ENCODE measurements at places on chromosomes 7 and 10. TPM values are rescaled to one million over a fixed set of nuclear protein-coding genes. Genes with fewer than 3 reads are reported as not detected.

Gene EN2
- total RNA-seq, result 6.7 TPM

Gene TET1
- 0.37 TPM for total RNA-seq

Gene PKD2L1
- total RNA-seq, result not detected

Gene UNCX
- not detected for total RNA-seq

Gene LRRC17
- total RNA-seq, result not detected

Gene DPYSL4
- not detected for total RNA-seq

- no peak for DNase-seq
Measured at GRCh38 chr7:124840435-124840834, 74.8 kb upstream of the GPR37 start.

- no peak for DNase-seq
Measured at GRCh38 chr7:43296306-43296705, 183.9 kb downstream of the HECW1 start.

GRCh38 chr7:113904521-113904920 is 14.3 kb downstream of the PPP1R3A start:
- DNase-seq, result no peak

GRCh38 chr10:14524691-14525324 is 194.1 kb upstream of the FRMD4A start:
- DNase-seq, result no peak

DNA sequence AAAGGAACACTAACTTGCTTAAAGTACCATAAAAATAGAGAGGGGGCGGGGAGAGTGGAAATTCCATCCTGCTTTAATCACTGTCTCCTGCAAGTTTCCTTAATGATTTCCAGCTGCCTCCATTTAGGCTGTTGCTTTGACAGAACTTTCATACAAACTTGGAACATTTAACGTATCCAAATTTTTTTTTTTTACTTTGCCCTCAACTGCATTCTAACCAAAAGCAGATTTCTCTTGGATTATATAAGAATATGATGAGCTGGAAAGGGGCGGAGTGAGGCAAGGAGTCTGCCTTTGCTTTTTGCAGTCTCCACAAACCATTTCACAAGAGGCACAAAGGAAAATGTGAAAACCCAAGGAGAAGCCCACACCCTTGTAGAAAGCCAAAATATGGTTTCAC is 46.6 kb upstream of the COL1A2 start:
- DNase-seq, result no peak

GRCh38 chr10:60762554-60762953 is 15.7 kb upstream of the CDK1 start:
- no peak for DNase-seq

- DNase-seq, result no peak
Measured at GRCh38 chr7:137287651-137288258, 55.8 kb downstream of the PTN start.

DNA sequence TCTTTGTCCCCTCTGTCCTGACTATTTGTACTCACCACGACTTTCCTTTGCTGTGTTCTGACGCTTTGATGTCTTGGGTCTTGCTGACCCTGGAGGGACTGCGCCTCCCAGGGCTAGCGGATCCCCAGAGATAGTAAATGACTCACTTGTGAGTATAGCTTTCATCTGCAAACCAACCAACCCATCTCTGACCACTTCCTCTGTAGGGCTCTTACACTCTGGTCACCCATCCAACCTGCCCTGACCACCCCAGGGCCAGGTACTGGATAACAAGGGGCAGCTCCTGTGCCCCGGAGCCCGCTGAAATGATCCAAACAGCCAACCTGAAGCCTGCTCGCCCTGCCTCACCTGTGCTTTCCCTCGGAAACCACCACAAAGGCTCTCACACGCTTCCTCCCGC is 125.2 kb upstream of the CARD11 start:
- DNase-seq, result no peak

DNA sequence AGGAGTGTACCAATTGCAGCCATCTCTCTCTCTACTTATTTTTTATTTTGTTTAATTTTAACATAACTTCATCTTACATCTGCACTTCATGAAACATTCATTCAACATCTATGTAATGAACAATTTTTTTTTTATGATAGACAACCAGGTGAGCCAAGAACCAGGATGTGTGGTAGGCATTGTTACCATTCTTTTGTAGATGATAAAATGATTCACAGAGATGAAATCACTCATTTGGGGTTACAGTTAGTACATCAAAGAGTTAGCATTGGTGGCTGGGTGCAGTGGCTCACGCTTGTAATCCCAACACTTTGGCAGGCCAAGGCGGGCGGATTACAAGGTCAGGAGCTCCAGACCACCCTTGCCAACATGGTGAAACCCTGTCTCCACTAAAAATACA is 127.8 kb downstream of the HDAC9 start:
- DNase-seq, result no peak

- DNase-seq, result no peak
Measured at GRCh38 chr10:33588974-33589600, 254.6 kb upstream of the NRP1 start.

Data from Caki2 (cell line).